ENCODE measurements at places on chromosomes 3 and 15. TPM values are rescaled to one million over a fixed set of nuclear protein-coding genes. Genes with fewer than 3 reads are reported as not detected.

WDR93 gene
- not detected for total RNA-seq

GRK7 gene
- 0.23 TPM for total RNA-seq

GPX1 gene
- total RNA-seq, result 174 TPM

GRCh38 chr15:100114100-100114499, 227.7 kb downstream of the ADAMTS17 start:
- no peaks in the 10 kb centered on the region for H3K36me3 ChIP-seq
- peak overlapping the region; percentile 99 for H3K27ac ChIP-seq
- H3K4me3 ChIP-seq, result no peak overlapping the region

GRCh38 chr3:107323723-107324122, 53.5 kb upstream of the CCDC54 start:
- no peaks in the 10 kb centered on the region for H3K27me3 ChIP-seq
- no peaks in the 10 kb centered on the region for H3K4me1 ChIP-seq
- DNase-seq, result no peak
- H3K27ac ChIP-seq, result no peak overlapping the region
- no peak overlapping the region for H3K4me3 ChIP-seq

- no peaks in the 10 kb centered on the region for H3K4me1 ChIP-seq
- H3K27me3 ChIP-seq, result no peaks in the 10 kb centered on the region
- no peak for DNase-seq
- no peak overlapping the region for H3K27ac ChIP-seq
- no peaks in the 10 kb centered on the region for H3K36me3 ChIP-seq
These were observed 121.7 kb upstream of the GADL1 start for GRCh38 chr3:31016196-31016595.

PLA2G4E gene
- not detected for total RNA-seq

DNA sequence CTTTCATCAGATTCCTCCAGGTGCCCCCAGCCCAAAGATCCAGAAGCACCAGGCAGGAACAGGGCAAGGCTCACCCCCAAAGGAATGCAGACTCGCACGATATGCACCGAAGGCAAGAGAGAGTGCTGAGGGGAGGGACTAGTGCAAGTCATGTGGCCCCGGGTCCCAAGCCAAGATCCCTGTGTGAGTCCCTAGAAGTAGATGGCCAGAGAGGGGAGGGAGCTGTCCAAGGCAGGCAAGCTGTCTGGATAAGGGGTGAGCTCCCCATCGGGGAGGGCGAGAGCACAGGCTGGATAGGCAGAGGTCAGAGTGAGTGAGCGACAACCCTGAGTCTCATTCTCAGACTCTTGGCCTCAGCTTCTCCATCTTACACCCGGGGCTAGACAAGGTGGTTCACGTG, 171.5 kb upstream of the LINGO1 start:
- no peak for DNase-seq
- H3K4me3 ChIP-seq, result no peak overlapping the region
- no peak overlapping the region for H3K27ac ChIP-seq
- H3K27me3 ChIP-seq, result no peaks in the 10 kb centered on the region

GRCh38 chr3:46096336-46096735, 69.1 kb upstream of the XCR1 start:
- no peak overlapping the region for H3K4me3 ChIP-seq
- H3K27ac ChIP-seq, result no peak overlapping the region
- no peaks in the 10 kb centered on the region for H3K4me1 ChIP-seq
- DNase-seq, result no peak
- H3K27me3 ChIP-seq, result no peaks in the 10 kb centered on the region
- no peaks in the 10 kb centered on the region for H3K36me3 ChIP-seq

All from aorta (tissue), 5 donors.